ENCODE measurements at places on chromosomes 5 and 9.

GRCh38 chr5:95374061-95374460, 17.1 kb upstream of the FAM81B start:
- no peaks in the 10 kb centered on the region for H3K36me3 ChIP-seq
- no peak for DNase-seq
- no peak overlapping the region for H3K27ac ChIP-seq

GRCh38 chr5:26737348-26738265, 300.8 kb downstream of the CDH9 start:
- no peak overlapping the region for H3K4me3 ChIP-seq
- H3K27ac ChIP-seq: no peak overlapping the region
- no peaks in the 10 kb centered on the region for H3K36me3 ChIP-seq
- H3K4me1 ChIP-seq: no peaks in the 10 kb centered on the region
- no peaks in the 10 kb centered on the region for H3K27me3 ChIP-seq

GRCh38 chr9:109011231-109011671, 2.0 kb downstream of the CTNNAL1 start:
- DNase-seq: no peak
- peak overlapping the region; percentile 94 for H3K27ac ChIP-seq
- peaks cover 14% of the 10 kb centered on the region for H3K4me1 ChIP-seq
- H3K4me3 ChIP-seq: peak overlapping the region; percentile 98

GRCh38 chr9:87836951-87837705, 45.5 kb upstream of the SPATA31E1 start:
- no peak for DNase-seq
- H3K36me3 ChIP-seq: no peaks in the 10 kb centered on the region
- H3K4me3 ChIP-seq: no peak overlapping the region
- no peaks in the 10 kb centered on the region for H3K4me1 ChIP-seq
- H3K27ac ChIP-seq: no peak overlapping the region

- no peaks in the 10 kb centered on the region for H3K4me1 ChIP-seq
- H3K27ac ChIP-seq: no peak overlapping the region
- DNase-seq: no peak
- H3K36me3 ChIP-seq: no peaks in the 10 kb centered on the region
Observed at GRCh38 chr9:101376111-101376848, 8.5 kb downstream of the BAAT start.

DNA sequence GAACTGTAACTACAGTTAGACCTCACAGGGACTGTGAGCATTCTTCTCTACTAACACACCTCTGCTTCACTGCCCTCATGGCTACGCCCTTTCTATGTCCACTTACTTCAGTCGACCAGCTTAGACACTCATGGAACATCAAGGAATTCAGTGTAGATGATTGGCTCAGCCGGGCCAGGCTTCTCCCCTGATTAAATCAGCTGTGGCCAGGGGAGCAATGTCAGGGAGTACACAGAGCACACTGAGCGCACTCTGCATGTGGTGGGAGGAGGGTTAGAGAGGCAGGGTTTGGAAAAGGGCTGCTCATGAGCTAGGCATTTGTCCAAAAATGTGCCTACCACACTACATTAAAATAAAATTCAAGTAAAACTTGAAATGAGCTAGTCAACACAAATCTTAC, 400.5 kb downstream of the ARRDC3 start:
- H3K27me3 ChIP-seq: no peaks in the 10 kb centered on the region
- H3K36me3 ChIP-seq: no peaks in the 10 kb centered on the region
- H3K27ac ChIP-seq: no peak overlapping the region
- H3K4me3 ChIP-seq: no peak overlapping the region

DNA sequence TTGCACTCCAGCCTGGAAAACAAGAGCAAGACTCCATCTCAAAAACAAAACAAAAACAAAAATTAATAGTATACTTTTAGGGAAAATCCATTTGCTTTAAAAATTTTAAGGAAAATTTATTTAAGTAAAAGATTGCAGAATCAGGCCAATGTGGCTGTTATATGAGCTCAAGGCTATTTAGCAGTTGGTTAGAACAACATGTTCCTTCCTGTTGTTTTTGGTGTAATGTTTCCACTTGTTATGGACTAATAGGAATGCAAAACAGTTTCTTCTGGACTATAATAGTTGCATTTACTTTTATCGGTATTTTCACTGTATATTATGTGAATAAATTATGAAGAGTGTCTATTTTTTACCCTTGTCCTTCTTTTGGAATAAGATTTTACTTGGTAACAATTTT, 3.0 kb upstream of the CDC42SE2 start:
- H3K36me3 ChIP-seq: no peaks in the 10 kb centered on the region
- H3K27me3 ChIP-seq: no peaks in the 10 kb centered on the region
- no peak overlapping the region for H3K4me3 ChIP-seq
- no peaks in the 10 kb centered on the region for H3K4me1 ChIP-seq
- no peak for DNase-seq

DNA sequence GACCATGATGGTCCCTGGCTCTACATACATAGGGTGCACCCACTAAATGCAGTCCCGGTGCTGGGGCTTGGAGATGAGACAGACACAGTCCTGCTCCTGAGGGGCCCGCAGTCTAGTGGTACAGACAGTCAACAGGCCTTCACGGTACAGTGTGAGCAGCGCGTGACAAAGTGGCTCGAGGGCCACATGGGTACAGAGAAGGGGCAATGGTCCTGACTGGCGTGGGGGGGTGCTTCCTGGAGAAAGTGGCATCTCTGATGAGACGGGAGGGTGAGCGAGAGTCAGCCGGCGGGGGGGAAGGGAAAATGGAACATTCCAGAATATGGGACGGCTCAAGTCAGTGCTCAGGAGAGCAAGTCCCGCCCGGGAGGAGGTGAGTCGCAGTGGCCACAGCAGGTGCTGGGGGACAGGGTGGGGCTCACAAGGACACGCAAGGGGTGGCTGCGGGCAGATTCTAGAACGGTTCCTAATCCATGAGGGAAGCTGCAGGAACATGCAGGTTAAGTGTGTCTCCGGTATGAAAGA, 38.0 kb downstream of the WHRN start:
- H3K36me3 ChIP-seq: no peaks in the 10 kb centered on the region
- H3K4me3 ChIP-seq: no peak overlapping the region
- H3K27ac ChIP-seq: no peak overlapping the region
- DNase-seq: peak; percentile 57
- H3K27me3 ChIP-seq: no peaks in the 10 kb centered on the region

DNA sequence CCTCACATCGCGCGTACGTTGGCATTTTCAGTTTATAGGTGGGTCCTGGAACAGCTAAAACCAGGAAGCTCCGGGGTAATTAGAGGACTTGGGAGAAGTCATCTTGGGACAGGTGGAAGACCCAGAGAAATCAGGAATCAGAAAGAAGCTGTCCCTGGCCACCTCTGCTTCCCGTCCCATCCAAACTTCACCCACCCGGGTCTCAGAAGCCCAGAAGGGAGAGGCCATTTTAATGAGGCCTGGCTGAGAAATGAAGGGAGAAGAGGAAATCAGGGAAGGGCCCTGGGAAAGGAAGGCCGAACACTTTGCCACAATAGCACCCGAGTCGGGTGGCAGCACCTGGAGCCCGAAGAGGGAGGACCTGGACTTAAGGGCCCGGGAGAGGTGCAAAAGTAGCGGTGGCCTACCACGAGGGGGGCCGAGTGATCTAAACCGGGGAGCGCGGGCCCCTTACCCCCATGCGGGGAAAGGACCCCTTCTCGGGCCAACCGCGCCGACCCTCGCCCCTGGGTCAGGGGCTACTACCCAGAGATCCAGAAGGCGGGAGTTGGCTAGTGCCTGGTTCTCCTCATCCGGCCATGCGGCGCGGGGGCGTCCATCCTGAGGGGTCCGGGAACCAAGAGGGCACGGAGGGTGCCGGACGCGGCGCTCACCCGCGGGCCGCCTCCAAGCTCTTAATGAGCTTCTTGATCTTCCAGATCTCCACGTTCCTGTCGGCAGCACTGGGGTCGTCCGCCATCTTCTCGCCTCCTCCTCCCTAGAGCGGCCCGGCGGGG, 668 bp downstream of the ETF1 start:
- peaks cover 38% of the 10 kb centered on the region for H3K4me1 ChIP-seq
- H3K27ac ChIP-seq: peak overlapping the region; percentile 99
- no peaks in the 10 kb centered on the region for H3K36me3 ChIP-seq
- H3K4me3 ChIP-seq: peak overlapping the region; percentile 99
- DNase-seq: no peak
- no peaks in the 10 kb centered on the region for H3K27me3 ChIP-seq

GRCh38 chr5:109833946-109834345, 144.2 kb downstream of the MAN2A1 start:
- H3K4me3 ChIP-seq: no peak overlapping the region
- H3K4me1 ChIP-seq: no peaks in the 10 kb centered on the region
- no peak overlapping the region for H3K27ac ChIP-seq
- H3K27me3 ChIP-seq: no peaks in the 10 kb centered on the region
- DNase-seq: no peak

- no peaks in the 10 kb centered on the region for H3K36me3 ChIP-seq
- H3K4me1 ChIP-seq: peaks cover 6% of the 10 kb centered on the region
- no peak overlapping the region for H3K27ac ChIP-seq
- no peak overlapping the region for H3K4me3 ChIP-seq
- H3K27me3 ChIP-seq: peaks cover 7% of the 10 kb centered on the region
Observed at GRCh38 chr9:134172198-134173126, 8.1 kb upstream of the RNU6ATAC start.

GRCh38 chr9:133954862-133955529, 37.1 kb downstream of the VAV2 start:
- DNase-seq: no peak
- peaks cover 13% of the 10 kb centered on the region for H3K4me1 ChIP-seq
- no peak overlapping the region for H3K27ac ChIP-seq

- H3K4me3 ChIP-seq: peak overlapping the region; percentile 24
- H3K36me3 ChIP-seq: no peaks in the 10 kb centered on the region
- no peaks in the 10 kb centered on the region for H3K4me1 ChIP-seq
Observed at GRCh38 chr5:21818370-21818720, 1034.8 kb downstream of the CDH12 start.

GRCh38 chr9:132078699-132079356, 839 bp downstream of the MED27 start:
- DNase-seq: no peak
- H3K4me1 ChIP-seq: peaks cover 35% of the 10 kb centered on the region
- peak overlapping the region; percentile 92 for H3K4me3 ChIP-seq
- H3K36me3 ChIP-seq: peaks cover 14% of the 10 kb centered on the region
- peak overlapping the region; percentile 75 for H3K27ac ChIP-seq

DNA sequence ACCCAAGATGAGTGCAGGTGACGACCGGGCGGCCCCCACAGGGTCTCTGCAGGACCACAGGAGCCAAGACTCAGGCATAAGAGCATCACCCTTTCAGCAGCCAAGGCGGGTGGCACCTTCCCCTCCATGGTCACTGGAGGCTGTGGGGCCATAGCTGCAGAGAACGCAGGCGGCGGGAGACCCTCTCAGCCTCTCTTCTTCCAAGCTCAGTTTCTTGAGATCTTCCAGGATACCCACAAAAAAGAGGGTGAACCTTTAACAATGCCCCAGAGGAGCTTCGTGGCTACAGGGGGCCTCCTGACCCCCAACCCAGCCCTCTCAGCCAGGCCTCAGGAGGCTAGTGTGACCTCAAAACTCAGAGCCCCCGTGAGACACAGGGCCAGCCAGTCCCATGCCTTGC, 5.8 kb upstream of the TBC1D9B start:
- no peak overlapping the region for H3K4me3 ChIP-seq
- no peak overlapping the region for H3K27ac ChIP-seq
- no peaks in the 10 kb centered on the region for H3K36me3 ChIP-seq

DNA sequence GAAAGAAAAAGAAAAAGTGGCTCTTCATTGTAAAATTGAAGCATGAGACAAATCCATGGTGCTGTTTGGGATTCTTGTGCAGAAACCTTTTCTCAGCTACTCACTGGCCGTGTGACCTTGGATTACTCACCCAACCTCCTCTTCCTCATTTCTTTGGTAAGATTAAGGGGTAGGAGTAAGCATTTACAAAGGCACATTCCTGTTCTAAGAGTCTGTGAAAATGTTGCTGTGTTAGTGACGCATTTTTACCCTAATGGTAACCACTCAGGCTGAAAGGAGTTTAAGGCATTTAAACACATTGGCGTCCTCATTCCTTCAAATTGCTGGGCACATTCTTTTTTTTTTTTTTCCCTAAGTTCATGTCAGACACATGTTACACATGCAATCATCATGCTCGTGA, 4.3 kb downstream of the RAI14 start:
- no peak overlapping the region for H3K4me3 ChIP-seq
- H3K4me1 ChIP-seq: peaks cover 19% of the 10 kb centered on the region
- no peak overlapping the region for H3K27ac ChIP-seq

GRCh38 chr9:109101810-109102209, 17.9 kb downstream of the TMEM245 start:
- DNase-seq: no peak
- peaks cover 4% of the 10 kb centered on the region for H3K4me1 ChIP-seq
- no peaks in the 10 kb centered on the region for H3K27me3 ChIP-seq

DNA sequence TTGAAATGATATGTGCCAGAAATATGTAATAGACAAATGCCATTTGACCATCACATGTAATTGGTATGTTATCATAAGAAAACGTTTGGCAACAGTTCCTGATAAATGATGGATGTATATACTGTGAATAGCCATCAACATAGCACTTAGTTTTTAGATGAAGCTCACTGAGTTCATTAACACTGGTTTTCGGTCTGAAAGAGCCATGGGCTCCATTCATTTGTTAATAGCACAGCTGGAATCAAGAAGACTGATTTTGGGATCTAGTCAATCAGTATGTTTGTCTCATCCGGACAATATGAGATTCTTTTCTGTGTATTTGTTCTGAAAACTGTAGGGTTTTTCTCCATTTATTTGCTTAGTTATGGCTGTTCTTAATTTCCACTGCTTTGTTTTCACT, 413.5 kb upstream of the CLINT1 start:
- H3K4me1 ChIP-seq: no peaks in the 10 kb centered on the region
- no peaks in the 10 kb centered on the region for H3K27me3 ChIP-seq
- no peak overlapping the region for H3K4me3 ChIP-seq
- DNase-seq: no peak
- no peaks in the 10 kb centered on the region for H3K36me3 ChIP-seq

DNA sequence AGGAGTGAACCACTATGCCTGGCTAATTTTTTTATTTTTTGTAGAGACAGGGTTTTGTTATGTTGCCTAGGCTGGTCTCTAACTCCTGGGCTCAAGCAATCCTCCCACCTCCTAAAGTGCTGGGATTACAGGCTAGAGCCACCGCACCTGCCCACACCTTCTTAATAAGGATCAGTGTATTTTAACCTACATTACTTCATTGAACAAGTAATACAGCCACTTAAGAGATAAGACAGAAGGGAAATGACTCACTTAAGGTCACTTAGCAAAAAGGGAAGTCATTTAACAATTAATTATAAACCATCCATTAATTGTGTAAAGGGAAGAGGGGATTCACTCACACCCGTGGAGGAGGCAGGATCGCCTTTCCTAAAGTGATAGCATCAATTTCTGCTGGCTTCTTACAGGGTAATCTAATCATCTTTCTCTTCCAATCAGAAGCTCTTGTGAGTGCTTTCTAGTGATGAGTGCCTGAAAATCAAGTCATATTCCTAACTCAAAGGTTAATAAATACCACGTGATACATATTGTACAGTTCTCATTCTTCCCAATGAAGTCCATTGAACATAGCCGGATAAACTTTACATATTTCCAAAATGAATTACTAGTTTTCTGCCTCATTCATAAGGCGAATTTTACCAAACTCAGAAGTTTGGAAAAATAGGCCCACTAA, 3.5 kb downstream of the FBXW11 start:
- H3K4me3 ChIP-seq: no peak overlapping the region
- H3K36me3 ChIP-seq: no peaks in the 10 kb centered on the region
- H3K4me1 ChIP-seq: peaks cover 6% of the 10 kb centered on the region
- H3K27ac ChIP-seq: peak overlapping the region; percentile 54
- DNase-seq: no peak

- H3K27me3 ChIP-seq: no peaks in the 10 kb centered on the region
- no peak for DNase-seq
- no peaks in the 10 kb centered on the region for H3K36me3 ChIP-seq
- H3K4me1 ChIP-seq: peaks cover 19% of the 10 kb centered on the region
Observed at GRCh38 chr5:138458856-138459255, 6.4 kb upstream of the EGR1 start.

- H3K27me3 ChIP-seq: no peaks in the 10 kb centered on the region
- H3K36me3 ChIP-seq: no peaks in the 10 kb centered on the region
- no peak overlapping the region for H3K4me3 ChIP-seq
- no peak overlapping the region for H3K27ac ChIP-seq
Observed at GRCh38 chr5:147751156-147751830, 31.2 kb downstream of the JAKMIP2 start.
